Stimulated activated CD4-positive, alpha-beta T cell treated with anti-CD3 and anti-CD28 coated beads, Interleukin-2, amount 100 ng/mL, for 24 hours (primary cell): ENCODE measurements at places on chromosomes 1 and 21.

DNA sequence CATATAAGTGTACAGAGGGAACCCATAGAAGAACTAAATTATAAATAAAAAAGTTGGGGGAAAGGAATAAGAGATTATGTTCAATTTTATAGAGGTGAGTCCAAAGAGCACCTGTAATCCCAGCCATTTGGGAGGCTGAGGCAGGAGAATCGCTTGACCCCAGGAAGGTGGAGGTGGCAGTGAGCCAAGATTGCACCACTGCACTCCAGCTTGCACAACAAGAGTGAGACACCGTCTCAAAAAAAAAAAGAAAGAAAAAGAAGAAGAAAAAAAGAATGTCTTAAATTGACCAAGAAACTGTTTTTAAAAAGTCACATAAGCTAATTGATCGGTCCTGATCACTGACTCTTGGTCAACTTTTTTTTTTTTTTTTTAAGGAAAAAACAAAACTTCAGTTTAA lies 19.1 kb upstream of the ATF3 start:
- no peak for DNase-seq

DNA sequence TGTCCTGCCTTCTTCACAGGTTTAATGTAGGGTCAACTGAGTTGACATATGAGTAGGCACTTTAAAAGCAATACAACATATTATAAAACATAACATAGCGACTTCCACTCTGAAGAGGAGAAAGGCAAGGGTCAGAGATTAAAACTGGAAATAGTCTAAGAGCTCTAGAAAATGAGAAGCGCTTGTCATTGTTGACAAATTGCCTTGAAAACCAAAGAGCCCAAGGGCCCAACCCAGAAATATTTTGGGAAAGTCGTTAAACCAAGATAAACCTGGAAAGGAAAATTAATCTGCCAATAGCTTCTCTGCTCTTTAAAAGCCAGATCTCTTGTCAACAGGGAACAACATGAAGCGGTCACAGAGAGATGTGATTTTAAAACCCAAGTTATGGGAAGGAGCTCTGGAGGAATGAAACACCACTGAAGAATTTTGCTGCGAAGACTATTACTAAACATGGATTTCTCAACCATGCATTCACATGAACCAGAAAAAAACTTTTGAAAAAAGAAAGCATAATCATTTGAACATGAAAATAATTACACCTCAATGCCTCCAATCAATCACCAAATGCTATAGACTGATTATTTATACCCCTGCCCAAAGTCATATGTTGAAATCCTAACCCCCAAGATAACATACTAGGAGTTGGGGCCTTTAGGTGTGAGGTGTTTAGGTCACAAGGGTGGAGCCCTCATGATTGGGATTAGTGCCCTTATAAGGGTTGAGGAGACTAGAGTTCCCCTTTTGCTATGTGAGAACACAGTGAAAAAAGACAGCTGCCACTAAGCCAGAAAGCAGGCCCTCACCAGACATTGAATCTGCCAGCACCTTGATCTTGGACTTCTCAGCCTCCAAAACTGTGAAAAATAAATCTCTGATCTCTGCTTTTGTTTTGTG lies 33.0 kb upstream of the MTF1 start:
- no peak for DNase-seq

- DNase-seq: no peak
These were observed 24.9 kb downstream of the ETNK2 start for GRCh38 chr1:204126956-204127355.

GRCh38 chr1:169529068-169529642 lies 43.4 kb upstream of the SLC19A2 start:
- DNase-seq: no peak

- no peak for DNase-seq
These were observed 78.8 kb upstream of the CD1D start for GRCh38 chr1:158101927-158102326.

- DNase-seq: no peak
These were observed 41.3 kb downstream of the ZBTB18 start for GRCh38 chr1:244092293-244092963.

- no peak for DNase-seq
These were observed 682.4 kb upstream of the ADAMTS5 start for GRCh38 chr21:27649323-27649722.

DNA sequence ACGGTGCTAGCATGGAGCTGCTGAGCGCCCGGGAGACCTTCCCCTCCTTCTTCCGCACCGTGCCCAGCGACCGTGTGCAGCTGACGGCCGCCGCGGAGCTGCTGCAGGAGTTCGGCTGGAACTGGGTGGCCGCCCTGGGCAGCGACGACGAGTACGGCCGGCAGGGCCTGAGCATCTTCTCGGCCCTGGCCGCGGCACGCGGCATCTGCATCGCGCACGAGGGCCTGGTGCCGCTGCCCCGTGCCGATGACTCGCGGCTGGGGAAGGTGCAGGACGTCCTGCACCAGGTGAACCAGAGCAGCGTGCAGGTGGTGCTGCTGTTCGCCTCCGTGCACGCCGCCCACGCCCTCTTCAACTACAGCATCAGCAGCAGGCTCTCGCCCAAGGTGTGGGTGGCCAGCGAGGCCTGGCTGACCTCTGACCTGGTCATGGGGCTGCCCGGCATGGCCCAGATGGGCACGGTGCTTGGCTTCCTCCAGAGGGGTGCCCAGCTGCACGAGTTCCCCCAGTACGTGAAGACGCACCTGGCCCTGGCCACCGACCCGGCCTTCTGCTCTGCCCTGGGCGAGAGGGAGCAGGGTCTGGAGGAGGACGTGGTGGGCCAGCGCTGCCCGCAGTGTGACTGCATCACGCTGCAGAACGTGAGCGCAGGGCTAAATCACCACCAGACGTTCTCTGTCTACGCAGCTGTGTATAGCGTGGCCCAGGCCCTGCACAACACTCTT lies 1.1 kb downstream of the TAS1R3 start:
- DNase-seq: no peak

GRCh38 chr1:229947968-229948367 lies 119.1 kb upstream of the GALNT2 start:
- DNase-seq: no peak

DNA sequence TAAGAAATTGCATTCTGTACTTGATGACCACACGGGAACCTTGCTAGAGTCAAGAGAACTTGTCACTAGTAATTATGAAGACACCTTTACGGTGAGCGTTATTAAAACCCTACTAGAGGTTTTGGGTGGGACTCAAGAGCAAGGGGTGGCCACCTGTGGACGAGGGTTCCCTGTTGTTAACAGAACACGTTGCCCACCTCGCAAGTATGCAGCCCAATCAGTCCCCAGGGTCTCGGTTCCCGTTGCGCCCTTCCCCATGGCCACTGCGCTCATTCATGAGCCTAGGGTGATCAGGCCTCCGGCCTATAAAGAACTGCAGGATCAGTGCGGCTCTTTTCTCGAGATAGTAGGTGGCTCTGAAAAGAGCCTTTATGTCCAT lies 30.2 kb upstream of the RNF187 start:
- no peak for DNase-seq

- no peak for DNase-seq
These were observed 58.1 kb upstream of the ZNF648 start for GRCh38 chr1:182119631-182120030.

DNA sequence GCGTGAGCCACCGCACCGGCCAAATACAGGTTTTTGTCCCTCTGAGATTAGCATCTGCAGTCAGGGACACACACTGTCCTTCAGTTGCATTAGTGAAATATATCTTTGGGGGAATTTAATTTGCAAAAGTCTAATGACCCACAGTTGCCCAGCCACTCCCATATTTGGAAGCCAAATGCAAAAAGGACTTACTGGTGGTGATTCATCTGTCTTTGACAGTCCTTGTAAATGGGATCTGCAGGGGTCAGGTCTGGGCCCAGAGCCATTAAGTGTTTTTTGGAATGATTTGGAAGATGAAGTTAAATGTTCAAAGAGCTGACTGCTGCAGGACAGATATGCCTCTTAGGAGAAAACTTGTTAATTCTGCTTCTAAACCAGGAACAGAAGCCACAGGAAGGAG lies 44.6 kb upstream of the DNASE2B start:
- DNase-seq: no peak

DNA sequence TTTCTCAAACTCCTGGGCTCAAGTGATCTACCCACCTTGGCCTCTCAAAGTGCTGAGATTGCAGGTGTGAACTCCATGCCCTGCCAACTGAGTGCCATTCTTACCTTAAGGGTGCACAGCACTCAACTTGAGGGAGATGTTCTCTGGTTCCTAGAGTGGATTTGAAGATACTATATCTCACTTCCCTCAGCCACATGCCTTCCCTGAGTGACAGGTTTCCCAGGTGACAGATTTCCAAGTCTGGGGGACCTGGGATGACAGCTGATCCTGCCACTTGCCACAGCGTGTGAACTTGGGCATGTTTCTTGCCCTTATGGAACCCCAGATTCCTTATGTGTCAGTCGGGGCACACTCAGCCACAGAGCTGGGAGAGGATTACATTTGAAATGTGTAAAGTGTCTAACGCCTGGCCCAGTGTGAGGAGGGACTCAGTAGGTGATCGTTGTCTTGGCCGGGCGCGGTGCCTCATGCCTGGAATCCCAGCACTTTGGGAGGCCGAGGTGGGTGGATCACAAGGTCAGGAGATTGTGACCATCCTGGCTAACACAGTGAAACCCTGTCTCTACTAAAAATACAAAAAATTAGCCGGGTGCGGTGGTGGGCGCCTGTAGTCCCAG lies 29.6 kb upstream of the BTG2 start:
- DNase-seq: no peak

- DNase-seq: no peak
These were observed 364.8 kb downstream of the RPS6KC1 start for GRCh38 chr1:213415691-213416380.
